ENCODE measurements at places on chromosomes 7 and 10.

GRCh38 chr10:44311563-44312051, 73.3 kb downstream of the CXCL12 start:
- no peak for DNase-seq

- DNase-seq = no peak
Observed at GRCh38 chr10:90959826-90960225, 38.9 kb upstream of the ANKRD1 start.

GRCh38 chr10:80767963-80768362, 230.3 kb downstream of the SH2D4B start:
- no peak for DNase-seq

- DNase-seq = no peak
Observed at GRCh38 chr7:34059136-34059828, 153.9 kb downstream of the BMPER start.

GRCh38 chr7:70193514-70193913, 595.2 kb downstream of the AUTS2 start:
- DNase-seq = peak; percentile 18

- no peak for DNase-seq
Observed at GRCh38 chr10:52865213-52865612, 92.6 kb upstream of the MBL2 start.

DNA sequence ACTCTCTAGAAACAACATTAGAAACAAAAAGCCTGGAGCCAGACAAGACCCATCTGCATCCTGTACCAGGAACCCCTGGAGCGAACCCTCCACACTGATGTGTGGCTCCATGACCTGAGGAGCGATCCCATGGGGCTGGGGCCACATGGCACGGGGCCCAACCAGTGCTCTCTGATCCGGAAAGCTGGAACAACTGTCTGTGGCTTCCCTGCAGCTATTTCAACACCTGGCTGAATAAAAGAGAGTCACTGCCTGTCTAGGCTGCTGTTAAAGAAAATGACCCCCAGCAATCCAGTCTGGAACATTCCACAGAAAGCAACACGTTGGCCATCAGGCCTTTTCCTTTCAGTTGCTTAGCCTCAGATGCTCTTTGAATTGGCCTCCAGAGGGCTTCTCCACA, 20.9 kb downstream of the UROS start:
- no peak for DNase-seq

DNA sequence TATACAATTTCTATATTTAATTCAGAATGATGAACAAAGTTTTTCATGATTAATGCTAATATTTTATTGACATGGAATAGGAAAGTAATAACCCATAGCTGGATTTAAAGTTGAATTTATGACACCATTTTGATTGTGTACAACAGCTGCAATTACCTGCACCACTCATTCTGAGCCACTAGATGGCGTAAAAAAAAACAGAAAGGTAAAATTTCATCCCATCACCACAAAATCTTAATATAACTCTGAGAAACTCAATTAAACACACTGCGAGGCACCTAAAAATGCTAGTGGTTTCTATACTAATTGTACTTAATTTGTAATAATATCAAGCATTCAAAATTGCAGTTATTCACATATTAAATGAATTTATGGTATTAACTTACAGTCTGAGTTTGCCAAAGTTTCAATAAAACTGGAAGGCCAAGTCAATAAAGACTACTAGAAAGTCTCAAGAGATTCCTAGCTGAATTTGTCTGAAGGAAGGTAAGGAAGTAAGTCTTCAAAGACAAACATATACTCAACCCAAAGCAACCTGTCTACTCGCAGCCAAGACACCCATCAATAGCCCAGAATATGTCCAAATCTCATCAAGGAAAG, 182.5 kb downstream of the SKAP2 start:
- DNase-seq = peak; percentile 45

- DNase-seq = peak; percentile 10
Observed at GRCh38 chr7:151863386-151864079, 13.4 kb downstream of the PRKAG2 start.

GRCh38 chr7:107998150-107998549, 4.8 kb downstream of the LAMB1 start:
- no peak for DNase-seq

DNA sequence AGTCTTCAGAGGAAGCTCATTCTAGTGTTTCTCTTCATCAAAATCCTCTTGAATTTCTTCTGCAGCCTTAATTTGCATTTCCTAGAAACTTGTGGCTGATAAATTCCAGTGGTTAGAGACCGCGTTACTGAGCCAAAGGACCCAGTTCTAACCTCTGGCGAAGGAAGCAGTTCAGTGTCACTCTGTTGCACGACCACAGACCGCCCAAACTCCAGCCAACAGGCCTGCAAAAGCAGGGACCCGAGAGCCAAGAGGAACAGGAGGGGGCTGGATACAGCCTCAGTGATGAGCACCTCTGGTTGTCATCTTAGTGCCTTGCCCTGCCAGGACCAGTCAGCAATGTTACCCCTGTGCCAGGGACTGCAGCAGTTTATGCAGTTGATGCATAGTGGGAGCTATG, 70.0 kb downstream of the AFAP1L2 start:
- DNase-seq = no peak

- DNase-seq = peak; percentile 53
Observed at GRCh38 chr7:121395494-121395960, 581 bp downstream of the FAM3C start.

DNA sequence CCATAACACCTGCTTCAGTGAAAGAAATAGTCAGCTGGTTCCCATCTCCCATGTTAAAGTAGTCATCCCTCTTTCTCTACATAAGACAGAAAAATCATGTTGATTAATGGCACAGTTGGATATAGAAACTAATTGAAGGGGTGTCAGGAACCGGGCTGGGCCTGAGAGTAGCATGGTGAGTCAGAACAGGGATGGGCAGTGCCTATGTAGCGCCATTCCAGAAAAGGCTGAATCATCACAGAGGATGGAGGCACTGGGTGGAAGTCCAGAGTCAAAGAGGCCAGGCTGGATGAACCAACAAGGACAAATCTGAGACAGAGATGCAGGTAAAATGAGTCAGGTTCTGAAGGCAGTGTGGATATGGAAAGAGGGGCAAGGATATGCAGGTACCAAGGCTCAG, 201.2 kb downstream of the LHFPL3 start:
- no peak for DNase-seq

GRCh38 chr10:132607491-132607890, 69.9 kb downstream of the INPP5A start:
- DNase-seq = no peak

- peak; percentile 65 for DNase-seq
Observed at GRCh38 chr10:110069502-110069982, 61.8 kb downstream of the ADD3 start.

DNA sequence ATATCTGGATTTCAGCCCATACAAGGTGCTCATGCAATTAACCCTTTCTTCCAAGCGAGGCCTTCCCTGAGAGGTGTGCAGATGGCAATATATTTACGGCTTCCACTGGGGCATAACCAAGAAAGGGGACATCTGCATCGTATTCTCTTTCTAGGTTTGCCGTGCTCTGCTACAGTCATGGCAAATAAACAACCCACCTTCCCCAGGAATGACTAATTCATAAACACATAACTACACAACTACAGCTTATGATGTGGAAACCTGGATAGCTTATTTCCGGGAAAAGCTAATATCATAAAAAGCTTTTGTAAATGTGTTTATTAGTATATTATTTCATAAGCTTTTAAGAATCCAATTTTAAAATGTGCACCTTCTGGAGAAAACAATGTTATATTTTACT, 120.0 kb downstream of the CAMK1D start:
- DNase-seq = no peak

- DNase-seq = no peak
Observed at GRCh38 chr10:35386594-35387174, 50.4 kb downstream of the CCNY start.

DNA sequence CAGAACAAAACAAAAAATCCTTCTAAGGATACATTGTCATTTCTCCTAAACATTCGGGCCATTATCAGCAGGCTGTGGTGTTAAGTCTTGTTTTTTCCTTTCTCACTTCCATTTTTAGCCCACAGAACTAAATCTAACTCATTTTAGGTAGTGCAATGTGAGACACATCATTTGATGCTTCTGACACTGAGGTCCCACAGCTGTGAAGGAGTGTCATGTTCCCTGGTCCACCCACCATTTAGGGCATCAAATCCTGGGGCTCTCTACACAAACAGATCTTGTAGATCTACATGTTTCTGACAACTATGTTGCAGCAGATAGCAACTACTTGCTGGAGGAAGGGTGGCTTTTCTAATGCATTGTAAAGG, 232.5 kb upstream of the IGFBP3 start:
- no peak for DNase-seq

DNA sequence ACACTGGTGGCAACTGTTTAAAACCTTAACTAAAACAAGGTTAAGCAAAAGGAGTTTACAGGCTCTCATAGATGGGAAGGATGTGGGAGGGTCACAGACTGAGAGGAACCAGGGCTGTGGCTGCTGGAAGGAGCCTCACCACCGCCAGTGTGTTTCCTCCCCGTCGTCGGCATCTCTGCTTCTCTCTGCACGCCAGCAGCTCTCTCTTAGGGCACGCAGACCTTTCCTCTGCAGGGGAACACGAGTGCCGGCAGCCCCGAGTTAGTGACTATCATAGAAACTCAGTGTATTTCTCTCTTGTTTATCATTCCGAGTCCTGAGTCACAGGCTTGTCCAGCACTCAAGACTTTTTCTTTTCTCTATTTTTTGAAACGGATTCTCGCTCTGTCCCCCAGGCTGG, 8.1 kb upstream of the SH2D4B start:
- peak; percentile 50 for DNase-seq

DNA sequence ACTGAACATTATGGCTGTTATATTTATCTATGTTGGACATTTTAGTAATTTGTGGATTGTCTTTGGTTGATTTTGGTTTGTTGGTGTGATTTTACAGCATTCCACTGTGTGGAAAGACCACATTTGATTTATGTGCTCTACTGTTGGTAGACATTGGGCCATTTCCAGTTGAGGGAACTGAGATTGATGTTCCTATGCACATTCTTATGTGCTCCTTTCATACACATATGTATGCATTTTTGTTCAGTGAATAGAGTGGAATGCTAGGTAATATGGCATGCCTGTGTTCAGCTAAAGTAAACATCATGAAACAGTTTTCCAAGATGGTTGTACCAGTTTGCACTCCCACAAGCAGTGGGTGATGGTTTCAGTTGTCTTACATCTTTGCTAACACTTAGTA, 15.1 kb downstream of the CACNB2 start:
- DNase-seq = no peak

DNA sequence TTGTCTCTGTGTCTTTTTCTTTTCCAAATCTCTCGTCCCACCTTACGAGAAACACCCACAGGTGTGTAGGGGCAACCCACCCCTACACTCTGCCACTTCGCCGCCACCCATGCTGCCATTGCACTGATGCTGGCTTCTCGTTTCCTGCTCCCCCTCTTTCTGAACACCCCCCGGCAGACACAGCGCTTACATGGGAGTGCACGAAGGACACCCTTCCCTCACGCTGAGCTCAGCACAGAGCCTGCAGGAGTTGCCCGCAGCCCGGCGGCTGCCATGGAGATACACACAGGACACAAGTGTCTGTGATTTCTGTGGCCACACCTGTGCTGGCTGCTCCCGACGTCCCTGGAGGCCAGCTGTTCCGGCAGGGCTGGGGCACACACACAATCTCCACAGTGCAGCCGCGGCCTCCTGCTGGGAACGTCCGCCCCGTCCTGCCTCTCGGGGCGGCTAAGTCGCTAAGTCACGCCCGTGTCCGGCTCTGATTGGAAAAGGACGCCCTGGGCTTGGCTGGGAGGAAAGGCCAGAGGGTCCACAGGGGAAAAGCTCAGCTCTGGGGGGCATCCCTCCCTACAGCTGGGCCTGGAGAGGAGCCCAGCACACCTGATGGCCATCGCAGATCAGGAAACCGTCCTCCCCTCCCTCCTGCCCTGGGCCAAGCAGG, 349.8 kb downstream of the PTPRN2 start:
- no peak for DNase-seq

- no peak for DNase-seq
Observed at GRCh38 chr10:31381766-31382316, 62.8 kb downstream of the ZEB1 start.

DNA sequence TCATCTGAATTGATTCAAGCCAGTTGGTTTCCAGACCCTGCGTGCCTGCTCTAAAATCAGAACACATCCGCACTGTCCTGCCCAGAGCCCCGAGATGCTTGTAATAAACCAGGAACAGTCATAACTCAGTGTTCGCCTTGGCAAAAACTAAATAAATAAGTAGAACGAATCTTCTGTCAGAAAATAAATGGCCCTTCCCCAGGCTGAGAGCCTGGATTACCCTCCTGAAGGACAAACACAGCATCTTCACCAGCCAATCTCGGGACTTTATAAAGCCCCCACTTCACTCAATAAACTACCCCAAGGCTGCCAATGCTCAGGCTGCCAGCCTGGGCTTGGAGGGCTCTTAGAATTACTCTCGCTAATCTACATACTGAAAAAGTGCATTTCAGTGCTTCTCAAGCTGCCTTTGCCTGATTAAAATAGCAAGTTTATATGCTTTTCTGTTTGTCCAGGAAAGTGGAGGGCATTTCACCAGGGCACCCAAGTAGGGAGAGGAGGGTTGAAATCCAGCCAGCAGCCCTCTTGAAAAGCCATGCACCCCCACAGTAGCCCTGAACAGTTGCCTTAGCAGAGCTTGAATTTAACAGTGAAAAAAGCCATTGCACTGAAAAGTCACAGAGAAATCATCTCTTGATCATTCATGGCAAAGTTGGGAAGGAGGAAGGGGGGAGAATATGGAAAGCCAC, 136.6 kb downstream of the CALN1 start:
- DNase-seq = no peak

DNA sequence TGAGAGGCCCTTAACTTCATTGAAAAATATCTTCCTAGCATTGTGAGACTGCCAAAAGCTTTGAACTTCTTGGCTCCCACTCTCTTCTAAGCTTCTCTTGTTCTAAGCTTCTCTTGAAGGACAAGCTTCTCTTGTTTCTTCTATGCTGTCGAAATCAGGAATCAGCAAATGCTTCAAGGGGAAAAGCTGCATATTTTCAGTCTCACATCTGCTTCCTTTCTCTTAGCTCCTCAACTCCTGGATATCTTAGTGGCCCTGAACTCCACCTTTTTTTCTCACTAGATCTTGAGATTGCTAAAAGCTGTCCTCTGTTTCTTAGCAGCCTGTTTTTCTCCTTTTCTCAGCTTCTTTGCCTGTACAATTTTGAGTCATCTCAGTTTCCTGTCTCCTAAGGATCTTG, 73.0 kb downstream of the NEUROD6 start:
- no peak for DNase-seq

DNA sequence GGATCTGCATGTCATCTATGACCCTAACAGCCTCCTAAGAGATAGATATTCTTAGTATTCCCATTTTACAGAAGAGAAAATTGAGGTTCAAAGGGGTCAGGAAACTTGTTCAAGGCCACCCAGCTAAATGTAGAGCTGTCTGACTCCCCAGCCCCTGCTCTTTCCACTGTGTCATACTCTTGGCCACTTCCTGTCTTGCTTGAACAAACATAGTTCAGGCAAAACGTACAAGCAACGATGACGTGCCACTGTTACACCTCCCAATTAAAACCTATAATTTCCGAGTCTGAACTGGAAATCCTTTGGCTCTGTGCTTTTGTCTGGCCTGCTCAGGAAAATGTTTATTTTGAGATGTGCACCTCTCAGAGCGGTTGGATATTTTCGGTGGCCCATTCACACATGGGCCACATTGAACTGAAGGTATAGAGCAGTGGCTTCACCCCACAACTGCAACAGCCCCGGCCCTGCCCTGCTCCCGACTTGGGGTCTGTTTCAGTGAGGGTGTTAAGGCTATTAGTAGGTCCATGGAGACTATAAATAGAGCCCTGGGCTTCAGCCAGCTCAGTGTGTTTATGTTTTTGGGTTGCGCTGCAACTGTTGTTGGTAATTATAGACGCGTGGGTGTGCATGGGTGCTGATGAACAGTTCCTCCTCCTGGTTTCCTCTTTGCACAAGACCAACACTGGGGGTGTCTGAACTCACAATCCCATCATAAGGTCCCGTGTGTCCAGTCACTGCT, 172.3 kb upstream of the ADO start:
- peak; percentile 80 for DNase-seq

Data from CD4-positive, alpha-beta T cell treated with Interleukin-17A for 1 hour (primary cell).